HCT116 (cell line): ENCODE measurements at places on chromosomes 11 and 22.

DNA sequence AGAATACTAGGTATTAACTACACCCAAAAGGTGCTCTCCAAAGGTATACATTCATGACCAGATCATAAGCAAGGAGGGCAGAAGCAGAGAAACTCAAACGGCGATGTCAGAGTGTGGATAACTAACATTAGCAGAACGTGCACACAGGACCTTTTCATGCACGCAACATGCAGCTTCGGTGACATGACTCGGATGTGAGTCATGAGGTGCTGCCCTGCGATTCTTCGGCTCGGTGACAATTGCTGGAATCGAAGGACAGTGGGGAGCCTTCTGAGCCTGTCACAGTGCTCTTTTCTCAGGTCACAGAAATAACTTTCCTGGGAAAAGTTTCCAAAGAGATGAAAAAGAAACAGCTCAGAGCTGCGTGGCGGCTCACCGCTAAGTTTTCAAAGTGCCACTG is 418.5 kb upstream of the SYN3 start:
- DNase-seq = no peak

DNA sequence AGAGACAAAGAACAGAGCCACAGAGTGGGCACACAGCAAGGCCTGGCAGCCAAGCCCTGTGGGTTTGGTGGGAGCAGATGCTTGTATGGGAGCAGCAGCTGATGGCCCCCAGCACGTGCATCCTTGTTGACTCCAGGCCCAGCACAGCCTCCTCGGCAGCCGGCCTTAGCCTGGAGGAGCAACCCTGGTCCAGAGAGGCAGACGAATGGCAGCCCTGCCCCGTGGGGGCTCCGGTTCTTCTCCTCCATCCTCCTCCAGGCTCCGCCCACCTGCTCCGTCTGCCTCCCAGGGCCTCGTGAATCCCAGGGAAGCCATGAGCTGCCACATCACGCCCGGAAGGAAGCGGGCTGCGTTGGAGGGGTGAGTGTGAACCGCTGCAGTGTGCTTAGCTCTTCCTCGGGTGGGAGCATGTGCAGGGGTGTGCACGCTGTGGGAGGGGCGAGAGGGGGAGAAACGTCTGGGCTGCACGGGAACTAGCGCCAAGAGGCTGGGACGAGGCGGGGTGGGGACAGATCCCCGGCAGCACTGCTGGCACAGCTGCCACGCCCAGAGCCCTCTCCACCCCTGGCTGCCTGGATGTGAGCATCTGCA is 36.3 kb upstream of the JAM3 start:
- no peak for DNase-seq

- peak; percentile 29 for DNase-seq
Observed at GRCh38 chr22:28051787-28052356, 132.8 kb upstream of the PITPNB start.

DNA sequence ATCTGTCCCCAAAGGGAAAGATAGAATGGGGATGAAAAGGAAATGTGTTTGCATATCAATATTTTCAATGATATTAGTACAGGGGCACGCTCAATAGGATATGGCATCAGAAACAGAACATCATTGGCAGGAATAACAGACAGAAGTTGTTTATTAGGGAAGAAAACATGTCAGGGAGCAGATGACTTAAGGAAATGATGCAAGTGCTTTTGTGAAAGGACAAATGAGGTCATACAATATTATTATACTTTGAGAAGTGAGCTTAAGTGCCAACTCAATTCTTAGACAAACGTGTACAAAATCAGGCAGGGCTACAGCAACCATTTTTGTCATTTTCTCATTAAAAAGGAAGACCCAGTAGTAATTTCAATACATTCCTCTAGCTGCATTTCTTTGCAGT is 388.4 kb downstream of the SOX6 start:
- DNase-seq = no peak

DNA sequence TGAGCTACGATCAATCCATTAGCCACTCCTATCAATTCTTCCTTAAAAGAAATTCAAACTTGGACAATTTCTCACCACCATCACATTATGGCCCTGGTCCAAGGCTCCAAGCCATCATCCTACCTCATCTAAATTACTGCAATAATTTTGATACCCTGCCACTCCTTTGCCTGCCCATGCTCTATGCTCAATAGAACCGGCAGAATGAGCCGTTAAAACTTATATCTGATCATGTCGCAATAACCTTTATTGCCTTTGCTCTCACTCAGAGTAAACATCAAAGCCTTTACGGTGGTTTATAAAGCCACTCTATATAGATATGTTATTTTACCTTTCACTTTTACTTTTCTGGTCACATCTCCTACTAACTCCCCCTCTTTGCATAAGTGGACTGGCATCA is 2392.1 kb upstream of the RAG2 start:
- no peak for DNase-seq

DNA sequence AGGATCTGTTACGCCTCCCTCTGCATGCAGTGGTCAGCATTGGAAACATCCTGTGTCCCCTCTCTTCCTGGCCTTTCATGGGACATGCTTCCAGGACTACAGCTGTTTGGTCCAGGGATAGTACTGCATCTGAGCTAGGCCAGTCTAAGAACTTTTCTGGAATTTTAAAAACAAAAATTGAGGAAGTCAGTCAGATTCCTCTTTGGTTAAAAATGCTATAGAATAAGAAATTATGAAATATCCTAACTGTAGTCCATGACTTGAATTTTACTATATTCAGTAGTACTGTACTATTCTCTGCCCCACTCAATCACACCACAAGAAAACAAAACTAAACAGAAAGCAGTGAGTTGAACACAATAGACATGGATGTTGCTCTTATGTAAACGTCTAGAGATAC is 201.0 kb upstream of the CADM1 start:
- no peak for DNase-seq
